NCI-H2029 treated with DMSO at 0.1 percent for 48 hours (cell line): ENCODE measurements at places on chromosomes 4 and X.
A peak's percentile ranks its signal among the peaks of the same experiment; 100 is the strongest.

- DNase-seq = no peak
Measured at GRCh38 chrX:119229253-119229615, 6.9 kb upstream of the PGRMC1 start.

GRCh38 chr4:16226816-16227461 is 668 bp upstream of the TAPT1 start:
- no peak for DNase-seq

GRCh38 chr4:4256799-4257198 is 8.8 kb upstream of the TMEM128 start:
- DNase-seq = no peak

GRCh38 chrX:97984641-97985040 is 1100.9 kb downstream of the RPA4 start:
- no peak for DNase-seq

GRCh38 chrX:45712067-45712466 is 511.4 kb upstream of the DIPK2B start:
- no peak for DNase-seq

DNA sequence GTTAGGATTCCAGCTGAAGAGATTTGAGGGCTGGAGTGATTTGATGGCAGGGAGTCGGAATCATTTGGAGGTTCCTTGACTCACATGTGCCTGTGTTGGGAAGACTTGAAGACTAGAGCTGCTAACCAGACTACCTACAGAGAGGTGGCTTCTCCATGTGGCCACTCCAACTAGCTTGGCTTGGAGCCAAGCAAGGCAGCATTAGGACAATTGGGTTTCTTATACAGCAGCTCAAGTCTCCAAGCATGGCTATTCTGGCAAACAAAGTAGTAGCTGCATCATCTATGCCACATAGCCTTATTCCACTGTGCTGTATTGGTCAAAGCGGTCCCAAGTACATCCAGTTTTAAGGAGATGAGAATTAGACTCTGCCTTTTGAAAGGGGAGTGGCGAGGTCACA is 171.7 kb upstream of the SLC4A4 start:
- no peak for DNase-seq

- DNase-seq = no peak
Measured at GRCh38 chr4:85779165-85779564, 304.2 kb downstream of the ARHGAP24 start.

- DNase-seq = peak; percentile 4
Measured at GRCh38 chr4:24979554-24979953, 51.2 kb downstream of the LGI2 start.

DNA sequence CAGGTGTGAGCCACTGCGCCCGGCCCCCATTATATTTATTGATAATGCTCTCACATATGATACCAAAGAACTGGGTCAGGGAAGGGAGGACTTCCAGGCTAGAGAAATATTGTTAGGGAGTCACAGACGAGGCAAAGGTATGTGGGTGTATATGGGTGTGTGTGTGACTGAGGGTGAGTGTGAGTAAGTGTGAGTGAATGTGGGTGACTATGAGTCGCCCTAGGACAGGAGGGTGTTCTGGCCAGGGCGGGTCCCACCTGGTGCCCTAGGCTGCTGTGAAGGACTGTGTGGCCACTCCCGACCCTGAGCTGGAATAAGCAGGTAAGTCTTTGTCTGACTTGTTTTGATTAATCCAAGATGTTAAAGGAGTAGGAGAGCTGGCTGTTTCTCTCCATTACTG is 34.4 kb downstream of the RWDD4 start:
- no peak for DNase-seq

DNA sequence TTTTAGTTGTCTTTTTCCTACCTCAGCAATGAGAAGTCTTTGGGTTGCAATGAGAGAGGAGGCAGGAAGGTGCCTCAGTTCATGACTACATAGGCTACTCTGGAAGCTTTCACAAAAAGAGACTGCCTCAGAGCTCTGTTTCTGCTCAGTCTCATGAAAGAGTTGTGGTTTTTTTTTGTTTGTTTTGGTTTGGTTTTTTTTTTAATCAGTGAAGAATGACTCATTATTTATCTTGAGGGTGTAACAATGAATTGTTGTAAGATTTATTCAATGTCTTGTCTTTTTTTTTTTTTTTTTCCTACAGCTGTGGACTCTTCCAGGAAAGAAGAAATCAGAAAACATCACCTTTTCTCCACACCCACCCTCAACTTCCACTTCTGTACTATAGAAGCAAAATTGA is 67.5 kb upstream of the CXCL13 start:
- DNase-seq = no peak

DNA sequence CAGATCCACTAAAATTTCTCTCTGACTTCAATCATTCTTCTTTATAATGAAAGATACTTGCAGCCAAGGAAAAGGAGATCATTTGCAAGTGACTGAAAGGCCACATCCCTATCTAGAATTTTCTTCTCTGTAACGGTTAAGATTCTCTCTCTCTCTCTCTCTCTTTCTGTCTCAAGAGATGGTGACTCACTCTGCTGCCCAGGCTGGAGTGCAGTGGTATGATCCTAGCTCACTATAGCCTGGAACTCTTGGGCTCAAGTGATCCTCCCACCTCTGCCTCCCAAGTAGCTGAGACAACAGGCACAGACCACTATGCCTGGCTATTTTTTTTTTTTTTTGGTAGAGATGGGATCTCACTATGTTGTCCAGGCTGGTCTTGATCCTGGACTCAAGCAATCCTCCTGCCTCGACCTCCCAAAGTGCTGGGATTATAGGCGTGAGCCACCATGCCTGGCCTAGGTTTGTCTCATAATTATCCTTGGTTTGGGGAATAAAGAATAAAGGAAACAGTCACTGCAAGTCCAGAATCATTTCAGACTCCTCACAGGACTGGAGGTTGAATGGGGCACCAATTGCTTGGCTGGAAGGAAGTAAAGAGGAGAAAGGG is 33.3 kb upstream of the GALNT7 start:
- no peak for DNase-seq

DNA sequence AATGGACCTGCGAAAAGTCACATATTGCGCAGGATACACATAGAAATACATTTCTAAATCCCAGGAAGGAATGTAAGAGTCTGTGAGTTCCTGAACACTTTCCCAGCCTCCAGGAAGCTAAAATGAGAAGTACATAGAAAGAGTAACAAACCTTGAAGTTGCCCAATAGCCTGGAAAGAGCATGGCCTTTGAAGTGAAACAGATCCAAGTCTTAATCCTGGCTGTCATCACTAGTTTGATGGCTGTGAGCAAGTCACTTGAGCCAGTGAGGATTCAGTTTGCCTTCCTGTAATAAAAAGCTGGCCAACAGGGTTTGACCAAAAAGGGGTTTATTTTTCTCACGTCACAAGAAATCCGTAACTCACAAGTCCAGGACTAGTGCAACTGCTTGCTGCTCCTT is 69.8 kb downstream of the ARHGEF38 start:
- DNase-seq = no peak
